Activated T-helper 1 cell treated with anti-CD3 and anti-CD28 coated beads, Interleukin-12 subunit alpha, Interleukin-12 subunit beta, Interleukin-2, Interleukin-4 antibody, amounts not matched to agents 30 ng/mL and 10 ng/mL and 1 ng/mL, durations not matched to agents 14 hours and 24 hours and 36 hours (primary cell): ENCODE measurements at places on chromosomes 7 and 10. TPM values are rescaled to one million over a fixed set of nuclear protein-coding genes. Genes with fewer than 3 reads are reported as not detected.

DNA sequence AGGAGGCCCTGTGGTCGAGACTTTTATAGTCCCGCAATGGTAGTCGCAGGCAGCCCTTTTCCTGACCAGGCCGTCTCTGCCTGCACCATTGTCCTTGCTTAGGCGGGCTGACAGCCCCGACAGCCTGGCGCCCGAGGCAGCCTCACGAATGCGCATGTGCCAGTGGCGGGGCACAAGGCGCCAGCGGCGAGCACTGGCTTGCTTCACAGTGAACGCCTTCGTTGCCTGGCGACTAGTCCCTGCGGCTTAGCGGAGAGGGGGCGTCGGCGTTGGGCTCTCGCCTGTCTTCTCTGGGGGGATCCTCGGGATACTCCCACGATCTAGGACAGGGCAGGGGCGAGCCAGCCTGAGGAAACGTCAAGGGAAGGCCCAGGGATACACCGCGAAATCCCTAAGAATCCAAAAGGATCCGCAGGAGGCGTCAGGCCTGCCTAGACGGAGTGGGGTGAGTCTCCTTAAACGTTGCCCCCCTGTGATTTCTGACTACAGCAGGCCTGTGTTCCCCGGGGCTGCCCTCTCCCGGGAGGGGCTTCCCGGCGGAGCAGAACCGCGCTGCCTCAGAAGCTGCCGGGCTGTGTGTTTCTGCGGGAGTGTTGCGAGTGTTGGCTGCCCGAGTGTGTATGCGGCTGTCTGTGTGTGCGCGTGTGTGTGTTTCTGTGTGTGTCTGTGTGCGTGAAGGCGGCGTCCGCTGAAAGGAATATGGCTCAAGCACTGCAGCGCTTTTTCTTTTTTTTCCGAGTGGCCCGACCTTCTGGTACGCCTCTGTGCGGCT, 20.5 kb upstream of the ZNF273 start:
- H3K27ac ChIP-seq = no peak overlapping the region
- no peak for DNase-seq

GRCh38 chr10:93417921-93418320, 64.2 kb downstream of the MYOF start:
- no peak overlapping the region for H3K4me3 ChIP-seq
- H3K36me3 ChIP-seq = no peaks in the 10 kb centered on the region
- H3K4me1 ChIP-seq = peaks cover 23% of the 10 kb centered on the region
- H3K27ac ChIP-seq = no peak overlapping the region

- DNase-seq = no peak
- H3K4me3 ChIP-seq = no peak overlapping the region
- H3K27me3 ChIP-seq = no peaks in the 10 kb centered on the region
- no peak overlapping the region for H3K27ac ChIP-seq
- peaks cover 8% of the 10 kb centered on the region for H3K36me3 ChIP-seq
Observed at GRCh38 chr10:75121322-75121721, 9.9 kb downstream of the SAMD8 start.

GRCh38 chr10:68007356-68007755, 67.7 kb downstream of the HERC4 start:
- H3K4me3 ChIP-seq = no peak overlapping the region
- peaks cover 10% of the 10 kb centered on the region for H3K4me1 ChIP-seq
- H3K27me3 ChIP-seq = no peaks in the 10 kb centered on the region
- no peak for DNase-seq

GRCh38 chr10:68553138-68553537, 7.0 kb upstream of the TET1 start:
- H3K4me1 ChIP-seq = no peaks in the 10 kb centered on the region
- H3K27ac ChIP-seq = no peak overlapping the region
- no peak for DNase-seq
- H3K36me3 ChIP-seq = no peaks in the 10 kb centered on the region

DNA sequence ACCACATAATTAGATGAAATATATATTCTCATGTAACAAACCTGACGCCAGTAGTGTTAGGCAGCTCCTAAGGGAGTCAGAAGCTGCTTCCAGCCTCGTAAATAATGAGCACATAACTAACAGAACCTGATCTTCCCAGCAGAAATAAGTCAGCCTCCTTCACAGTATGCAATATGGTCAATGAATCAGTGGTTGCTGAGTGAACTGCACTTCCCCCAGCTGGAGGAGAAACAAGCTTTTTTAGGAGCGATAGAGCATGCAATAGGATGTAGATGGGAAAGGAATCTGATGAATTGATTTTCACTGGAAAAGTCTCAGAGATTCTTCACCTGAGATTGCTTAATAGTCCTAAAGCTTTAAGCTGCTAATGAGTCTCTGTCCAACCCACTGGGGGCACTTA, 337.2 kb upstream of the LRGUK start:
- no peaks in the 10 kb centered on the region for H3K27me3 ChIP-seq
- H3K27ac ChIP-seq = no peak overlapping the region

Gene MYO3A
- not detected in 2 replicates for total RNA-seq
